ENCODE measurements at places on chromosomes 6 and 20.

- no peak for DNase-seq
Measured at GRCh38 chr6:87710090-87710489, 8.1 kb upstream of the AKIRIN2 start.

DNA sequence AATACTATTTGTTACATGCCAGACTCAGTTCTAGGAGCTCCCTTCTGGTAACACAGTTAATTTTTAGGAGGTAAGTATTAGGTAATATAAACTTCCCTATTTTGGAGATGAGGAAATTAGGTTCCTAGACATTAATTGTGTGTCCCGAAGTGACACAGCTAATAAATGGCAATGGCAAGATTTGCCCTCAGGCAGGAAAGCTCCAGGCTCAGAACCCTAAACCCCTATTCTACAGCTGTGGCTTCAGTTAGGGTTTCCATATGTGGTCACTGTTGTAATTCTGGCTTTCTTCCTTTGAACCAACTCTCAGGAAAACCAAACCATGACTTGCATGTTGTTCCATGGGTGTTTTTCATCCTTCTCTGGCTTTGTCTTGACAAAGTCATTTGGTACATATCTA, 188.2 kb downstream of the PLCB1 start:
- no peak for DNase-seq

DNA sequence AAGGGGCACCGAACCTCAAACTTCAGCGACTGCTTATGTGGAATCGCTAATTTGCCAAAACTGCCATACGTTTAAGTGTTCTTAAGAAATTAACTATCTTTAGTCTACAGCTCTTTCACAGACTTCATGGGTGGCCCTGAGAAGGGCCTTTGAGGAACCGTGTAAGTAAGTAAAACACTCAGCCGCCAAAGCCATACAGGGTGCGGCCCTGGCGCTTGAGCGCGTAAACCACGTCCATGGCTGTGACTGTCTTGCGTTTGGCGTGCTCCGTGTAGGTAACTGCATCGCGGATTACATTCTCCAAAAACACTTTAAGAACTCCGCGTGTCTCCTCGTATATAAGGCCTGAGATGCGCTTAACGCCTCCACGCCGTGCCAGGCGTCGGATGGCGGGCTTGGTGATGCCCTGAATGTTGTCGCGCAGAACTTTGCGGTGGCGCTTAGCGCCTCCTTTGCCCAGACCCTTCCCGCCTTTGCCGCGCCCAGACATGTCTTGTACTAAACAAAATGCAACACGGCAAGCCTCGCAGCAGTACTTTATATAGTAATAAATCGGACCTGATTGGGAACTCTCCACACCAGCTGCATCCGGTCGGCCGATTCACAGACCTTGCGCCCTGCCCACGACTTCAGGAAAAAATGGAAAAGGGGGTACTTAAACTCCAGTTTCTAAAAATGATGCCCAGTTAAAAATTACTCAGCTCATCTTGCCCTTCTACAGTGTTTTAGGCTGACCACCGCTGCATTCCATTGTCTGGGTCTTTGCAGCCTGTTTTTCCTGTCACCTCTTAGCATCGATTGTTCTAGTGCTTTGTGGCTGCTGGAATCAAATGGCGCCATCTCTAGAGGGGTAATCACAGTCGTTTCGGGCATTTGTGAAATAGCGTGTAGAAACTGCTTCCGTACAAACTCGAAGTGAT, 38.9 kb downstream of the OR2B2 start:
- DNase-seq = peak; percentile 74

- DNase-seq = no peak
Measured at GRCh38 chr6:24761193-24761835, 13.4 kb upstream of the GMNN start.

GRCh38 chr6:125201961-125202729, 48.6 kb downstream of the TPD52L1 start:
- DNase-seq = no peak

GRCh38 chr6:119079283-119079809, 882 bp upstream of the FAM184A start:
- no peak for DNase-seq

DNA sequence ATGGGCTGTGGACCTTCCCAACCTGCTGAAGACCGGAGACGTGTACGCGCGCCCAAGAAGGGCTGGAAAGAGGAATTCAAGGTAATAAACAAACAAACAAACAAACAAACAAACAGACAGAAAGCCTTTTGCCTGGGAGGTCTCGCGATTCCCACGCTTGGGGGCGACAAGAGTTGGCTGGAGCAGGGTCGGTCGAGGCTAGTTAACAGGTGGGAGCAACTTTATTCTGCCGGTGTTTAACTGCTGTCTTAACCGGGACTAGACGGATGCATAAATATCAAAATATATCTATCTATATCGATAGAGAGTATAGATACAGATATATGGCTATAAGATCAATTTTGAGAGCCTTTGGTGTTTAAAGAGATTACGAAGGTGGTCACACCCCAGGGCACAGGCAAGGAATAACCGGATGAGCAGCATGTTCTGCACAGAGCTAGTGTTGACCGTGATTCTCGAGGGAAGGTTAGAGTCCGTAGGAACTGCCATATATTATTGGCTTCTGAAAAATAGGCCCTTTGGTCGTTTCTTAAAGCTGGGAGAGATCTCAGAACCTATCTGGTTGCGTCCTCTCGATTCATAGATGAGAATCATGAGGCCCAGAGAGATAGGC, 514 bp downstream of the STMND1 start:
- DNase-seq = peak; percentile 10

DNA sequence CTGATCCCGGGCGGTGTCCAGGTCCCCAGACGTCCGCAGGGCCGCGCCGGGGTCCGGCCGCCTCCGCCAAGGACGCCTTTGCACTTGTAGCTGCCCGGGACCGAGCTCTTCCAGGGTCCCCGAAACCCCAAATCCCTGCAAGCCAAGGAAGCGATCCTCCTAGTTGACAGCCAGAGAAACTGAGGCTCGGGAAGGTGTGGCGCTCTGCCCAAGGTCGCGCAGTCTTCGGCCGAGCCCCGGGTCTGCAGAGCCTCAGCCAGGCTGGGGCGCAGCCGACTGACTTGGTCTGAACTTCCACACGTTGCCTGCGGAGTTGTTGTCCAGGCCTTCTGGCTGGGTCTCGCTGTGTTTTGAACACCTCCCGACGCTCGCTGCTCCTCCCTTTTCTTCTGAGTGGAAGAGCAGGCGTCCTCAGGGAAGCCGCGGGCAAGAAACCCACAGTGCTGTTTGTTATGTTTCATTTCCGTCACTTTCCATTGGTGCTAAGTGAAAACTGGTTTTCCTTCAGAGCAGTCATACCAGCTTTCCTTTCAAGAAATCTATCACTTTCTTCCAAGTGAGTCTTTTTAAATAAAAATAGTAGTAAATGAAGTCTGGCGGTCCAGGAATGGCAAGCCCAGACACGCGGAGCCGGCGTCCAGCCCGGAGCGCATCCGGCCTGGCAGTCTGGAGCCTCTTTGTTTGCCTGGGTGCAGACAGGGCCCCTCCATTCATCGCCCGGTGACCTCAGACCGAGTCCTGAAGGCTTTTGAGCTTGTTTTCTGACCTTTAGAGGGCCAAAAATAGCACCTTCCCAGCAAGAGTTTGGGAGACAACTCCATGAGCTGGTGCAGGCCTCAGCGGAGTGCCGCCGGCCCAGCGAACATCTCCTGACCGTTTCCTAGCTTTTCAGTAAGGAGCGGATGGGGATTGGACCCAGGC, 698 bp downstream of the FAM210B start:
- DNase-seq = peak; percentile 66

GRCh38 chr20:48278961-48279481, 493.7 kb upstream of the SULF2 start:
- DNase-seq = no peak

DNA sequence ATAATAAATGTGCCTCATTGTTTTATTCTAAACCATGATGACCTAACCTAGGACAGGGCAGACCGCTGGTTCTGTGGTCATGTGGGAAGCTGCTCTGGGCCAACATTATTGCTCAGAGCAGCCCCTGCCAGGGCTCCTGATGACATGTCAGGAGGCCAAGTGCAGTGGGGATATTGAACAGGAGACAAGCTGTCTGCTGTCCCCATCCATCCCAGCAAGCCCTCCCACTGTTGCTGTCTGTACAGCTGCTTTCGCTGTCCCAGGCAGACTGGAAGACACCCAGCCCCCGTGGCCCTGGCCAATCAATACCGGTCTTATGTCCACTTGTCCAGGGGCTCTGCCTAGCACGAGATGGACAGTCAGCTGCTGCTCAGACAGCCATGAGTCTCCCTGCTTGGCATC, 43.2 kb upstream of the FNDC1 start:
- DNase-seq = no peak

DNA sequence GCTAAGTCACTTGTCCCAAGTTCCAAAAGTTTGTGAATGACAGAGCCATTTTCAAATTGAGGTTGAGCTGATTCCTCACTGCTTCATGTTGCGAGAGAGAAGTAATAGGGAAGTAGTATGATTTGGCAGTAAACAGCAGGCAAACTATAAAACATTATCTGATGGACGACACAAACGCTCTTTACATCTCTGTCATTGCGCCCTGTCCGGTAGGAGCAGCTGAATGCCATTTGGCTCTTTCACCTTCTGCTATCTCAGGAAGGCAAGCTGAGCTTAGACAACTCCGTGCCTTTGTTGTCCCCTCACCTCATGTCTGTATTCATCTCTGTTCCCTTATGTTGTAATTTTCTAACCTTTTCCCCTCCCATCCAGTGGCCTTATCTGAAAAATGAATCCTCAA, 440.7 kb upstream of the FLRT3 start:
- no peak for DNase-seq

GRCh38 chr6:86581833-86582232, 355.5 kb upstream of the HTR1E start:
- DNase-seq = no peak

DNA sequence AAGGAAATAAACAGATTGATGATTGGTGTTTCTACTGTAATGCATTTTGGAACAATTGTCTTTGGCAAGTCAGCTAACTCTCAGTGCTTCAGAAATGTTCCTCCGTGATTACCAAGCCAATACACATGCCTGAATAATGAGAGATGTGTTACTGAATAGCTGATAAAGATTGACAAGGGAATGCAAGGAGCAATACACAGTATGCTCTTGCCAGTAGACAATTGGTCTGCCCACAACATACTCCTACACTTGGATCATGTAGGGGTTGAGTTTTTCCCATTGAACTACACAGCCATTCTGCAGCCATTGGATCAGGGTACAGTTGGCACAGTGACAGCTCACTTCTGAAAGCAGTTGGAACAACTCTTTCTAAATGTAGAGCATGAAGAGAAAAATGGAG, 5.6 kb upstream of the GJB7 start:
- DNase-seq = no peak

GRCh38 chr6:132651062-132651461, 7.9 kb downstream of the TAAR1 start:
- no peak for DNase-seq

DNA sequence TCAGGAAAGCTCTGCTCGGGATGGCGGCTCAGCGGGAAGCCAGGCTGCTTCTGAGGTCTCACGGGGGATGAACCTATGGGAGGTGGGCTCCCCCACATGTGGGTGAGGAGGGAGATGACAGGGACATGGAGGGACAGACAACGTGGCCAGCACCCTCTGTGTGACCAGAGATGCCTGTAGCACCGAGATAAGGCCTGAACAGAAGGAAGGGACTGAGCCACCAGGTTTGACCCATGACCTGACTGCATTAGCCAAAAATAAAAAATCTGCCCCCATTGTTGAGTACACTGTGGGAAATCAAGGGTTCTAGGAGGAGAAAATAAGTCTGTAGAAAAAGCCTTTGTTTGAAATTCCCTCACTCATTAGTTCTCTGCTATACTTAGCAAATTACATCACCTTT, 105.7 kb downstream of the RNASET2 start:
- no peak for DNase-seq

- DNase-seq = peak; percentile 55
Measured at GRCh38 chr20:50120935-50121693, 8.2 kb upstream of the UBE2V1 start.

- DNase-seq = no peak
Measured at GRCh38 chr6:135743476-135743875, 108.0 kb upstream of the PDE7B start.

- no peak for DNase-seq
Measured at GRCh38 chr6:75429061-75429703, 64.4 kb downstream of the FILIP1 start.

- DNase-seq = peak; percentile 13
Measured at GRCh38 chr6:45576648-45577624, 199.2 kb upstream of the SUPT3H start.

- DNase-seq = no peak
Measured at GRCh38 chr6:121522265-121522664, 86.8 kb downstream of the GJA1 start.

GRCh38 chr6:142011156-142011555, 121.6 kb upstream of the GJE1 start:
- no peak for DNase-seq

DNA sequence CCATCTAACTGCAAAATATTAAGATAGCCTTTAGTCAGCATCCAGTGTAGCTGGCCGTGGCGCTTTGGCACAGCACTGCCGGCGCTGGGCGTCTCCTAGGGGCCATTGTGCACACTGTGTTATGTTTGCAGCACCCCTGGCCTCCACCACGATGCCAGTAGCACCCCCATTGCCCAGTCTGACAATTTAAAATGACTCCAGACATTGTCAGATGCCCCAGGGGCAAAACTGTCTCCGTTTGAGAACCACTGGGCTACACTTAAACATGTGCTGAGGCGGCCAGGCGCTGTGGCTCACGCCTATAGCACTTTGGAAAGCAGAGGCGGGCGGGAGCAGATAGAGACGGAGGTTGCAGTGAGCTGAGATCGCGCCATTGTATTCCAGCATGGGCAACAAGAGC, 6.0 kb upstream of the MTG2 start:
- no peak for DNase-seq

- DNase-seq = no peak
Measured at GRCh38 chr6:106743612-106744011, 114.2 kb downstream of the QRSL1 start.

GRCh38 chr6:169296170-169296569, 42.5 kb upstream of the THBS2 start:
- no peak for DNase-seq

GRCh38 chr6:43723737-43724295, 36.2 kb upstream of the MRPS18A start:
- DNase-seq = peak; percentile 39

DNA sequence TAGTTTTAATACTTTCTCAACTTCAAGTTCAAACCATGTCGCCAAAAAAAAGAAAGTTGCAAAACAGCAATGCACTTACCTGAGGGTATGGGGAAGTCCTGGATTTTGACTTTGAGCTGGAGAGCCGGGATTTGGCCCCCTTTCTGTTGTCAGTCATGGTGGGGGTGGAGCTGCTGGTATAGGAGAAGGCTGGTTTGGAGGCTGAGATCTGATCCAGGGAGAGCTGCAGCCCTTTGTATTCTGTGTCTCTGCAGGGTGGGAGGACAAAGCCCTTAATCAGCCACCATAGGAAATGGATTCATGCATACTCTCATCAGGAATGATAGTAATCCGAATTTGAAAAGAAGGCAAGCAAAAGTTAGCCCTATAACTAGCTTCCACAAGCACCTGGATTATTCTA, 44.0 kb downstream of the SIM1 start:
- DNase-seq = no peak

Measured in NCI-H1105 treated with DMSO at 0.1 percent for 48 hours (cell line).